Gastroesophageal sphincter (tissue), 4 donors: ENCODE measurements at places on chromosomes 12 and 14. TPM values are rescaled to one million over a fixed set of nuclear protein-coding genes. Genes with fewer than 3 reads are reported as not detected.
A peak's percentile ranks its signal among the peaks of the same experiment; 100 is the strongest.

Gene MYH6
- total RNA-seq, result not detected

- no peak for ATAC-seq
These were observed 519.1 kb upstream of the SEL1L start for GRCh38 chr14:82052778-82053177.

DNA sequence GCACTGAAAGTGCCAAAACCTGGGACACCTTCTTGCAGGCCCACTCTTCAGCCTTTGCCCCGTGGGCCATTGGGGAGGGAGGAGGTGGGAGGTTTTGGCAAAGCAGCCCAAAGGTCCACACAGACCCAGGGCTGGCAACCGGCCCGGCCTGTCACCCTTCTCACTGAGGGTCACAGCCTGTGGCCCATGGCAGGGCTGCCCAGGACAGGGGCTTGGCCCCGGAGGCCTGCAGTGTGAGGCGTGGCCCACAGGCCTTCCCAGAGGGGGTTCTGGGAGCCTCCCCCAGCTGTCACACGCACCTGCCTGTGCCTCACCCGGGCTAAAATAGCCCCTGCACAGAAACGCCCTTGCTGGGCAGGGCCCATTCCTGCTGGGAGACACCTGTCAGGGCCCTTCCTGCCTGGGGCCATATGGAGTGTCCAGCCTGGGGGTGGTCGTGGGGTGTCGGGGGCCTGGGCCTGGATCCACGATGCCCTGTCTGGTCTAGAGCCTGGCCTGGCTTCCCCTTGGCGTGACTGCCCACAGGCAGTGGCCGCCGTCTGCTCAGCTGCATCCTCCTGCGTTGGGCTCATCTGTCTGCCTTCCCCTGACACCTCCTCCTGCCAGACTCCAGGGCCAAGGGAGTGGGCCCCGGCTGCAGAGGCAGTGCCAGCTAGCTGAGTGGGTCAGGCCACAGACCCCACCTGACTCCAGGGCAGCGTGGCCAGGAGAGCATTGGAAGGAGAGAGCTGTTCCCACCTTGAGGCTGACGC, 19.2 kb downstream of the PACS2 start:
- no peak for ATAC-seq

- ATAC-seq, result no peak
These were observed 11.2 kb downstream of the HAUS4 start for GRCh38 chr14:22945642-22946041.

Gene GLIPR1L1
- not detected for total RNA-seq

DNA sequence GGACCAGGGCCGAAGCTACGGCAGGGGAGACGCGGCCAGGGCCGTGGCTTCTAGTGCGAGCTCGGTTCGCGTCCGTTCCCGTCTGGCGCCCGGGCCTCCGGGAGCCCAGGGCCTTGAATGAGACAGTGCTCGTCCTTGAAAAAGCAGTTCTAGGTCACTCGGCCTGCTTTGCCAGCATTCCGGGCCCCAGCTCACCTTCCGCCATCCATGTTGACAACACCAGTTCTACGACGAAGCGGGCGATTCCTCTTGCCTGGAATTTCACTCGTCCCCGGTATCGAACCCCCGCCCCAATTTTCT, 4.5 kb downstream of the OR10AD1 start:
- peak; percentile 17 for ATAC-seq

Gene TAS2R13
- total RNA-seq, result not detected

Gene TMTC2
- 7.4 TPM for total RNA-seq

GRCh38 chr12:84763107-84763506, 149.5 kb downstream of the SLC6A15 start:
- no peak for ATAC-seq

- no peak for ATAC-seq
These were observed 22.9 kb upstream of the VPS37B start for GRCh38 chr12:122918827-122919226.

Gene TMEM253
- total RNA-seq, result not detected

- ATAC-seq, result no peak
These were observed 74.1 kb downstream of the DUSP6 start for GRCh38 chr12:89278169-89278568.
